ENCODE measurements at places on chromosomes 4 and X. TPM values are rescaled to one million over a fixed set of nuclear protein-coding genes. Genes with fewer than 3 reads are reported as not detected.

DNA sequence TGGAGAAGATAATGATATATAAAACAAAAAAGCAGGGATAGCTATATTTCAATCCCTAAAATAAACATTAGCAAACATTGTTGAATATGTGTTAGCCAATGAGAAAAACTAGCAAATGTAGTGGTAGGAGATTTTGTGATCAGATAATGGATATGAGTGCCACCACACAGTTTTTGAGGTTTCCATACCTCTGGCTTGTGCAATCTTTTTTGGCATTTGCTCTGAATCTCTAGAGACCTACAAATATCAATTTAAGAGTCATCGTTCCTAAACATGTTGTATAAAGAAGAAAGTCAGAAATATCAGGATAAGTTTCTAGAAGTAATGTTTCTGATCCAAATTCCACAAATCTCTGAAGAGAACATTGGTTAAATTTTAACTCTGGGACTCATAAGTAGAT, 308.7 kb downstream of the PDGFC start:
- DNase-seq, result no peak

- DNase-seq, result no peak
Observed at GRCh38 chr4:158016511-158016910, 156.3 kb downstream of the GASK1B start.

GRCh38 chr4:27357283-27357682, 496.6 kb downstream of the STIM2 start:
- DNase-seq, result no peak

- peak; percentile 5 for DNase-seq
Observed at GRCh38 chr4:6464842-6465588, 7.4 kb downstream of the PPP2R2C start.

DNA sequence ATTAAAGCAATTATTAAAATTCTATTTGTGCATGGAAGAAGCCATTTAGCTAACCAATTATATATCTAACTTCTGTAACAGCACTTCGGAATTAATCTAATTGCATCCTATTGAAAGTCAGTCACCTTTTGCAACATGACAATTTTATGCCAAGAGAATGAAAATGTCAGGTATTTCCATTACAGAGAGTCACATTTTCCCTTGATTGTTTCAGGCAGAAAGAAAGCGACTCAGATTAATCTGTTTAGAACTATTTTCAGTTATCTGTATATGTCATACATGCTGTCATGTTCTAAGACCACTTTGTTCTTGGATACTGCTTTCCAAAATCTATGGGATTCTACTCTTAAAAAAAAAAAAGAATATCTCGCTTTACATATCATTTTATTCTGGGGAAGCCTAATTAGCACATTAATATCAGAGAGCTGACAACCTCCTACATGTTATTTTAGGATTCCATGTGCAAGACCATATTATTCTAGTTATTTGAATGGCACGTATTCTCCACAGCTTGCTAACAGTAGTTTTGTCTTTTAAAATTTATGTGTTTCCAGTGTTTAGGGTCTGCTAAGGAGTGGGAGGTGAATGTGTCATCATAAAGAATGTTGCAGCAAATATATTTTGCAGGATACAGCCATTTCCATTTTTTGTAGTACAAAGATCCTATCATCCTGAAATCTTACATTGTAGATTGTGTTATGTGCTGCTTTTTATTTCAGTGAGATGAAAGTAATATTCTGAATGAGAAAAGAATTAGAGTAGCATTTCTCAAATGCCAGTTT, 31.7 kb downstream of the GALNT7 start:
- no peak for DNase-seq

GRCh38 chrX:39212456-39212855, 411.2 kb downstream of the MID1IP1 start:
- DNase-seq, result no peak

GRCh38 chr4:154230091-154230490, 261.5 kb downstream of the DCHS2 start:
- DNase-seq, result no peak

DNA sequence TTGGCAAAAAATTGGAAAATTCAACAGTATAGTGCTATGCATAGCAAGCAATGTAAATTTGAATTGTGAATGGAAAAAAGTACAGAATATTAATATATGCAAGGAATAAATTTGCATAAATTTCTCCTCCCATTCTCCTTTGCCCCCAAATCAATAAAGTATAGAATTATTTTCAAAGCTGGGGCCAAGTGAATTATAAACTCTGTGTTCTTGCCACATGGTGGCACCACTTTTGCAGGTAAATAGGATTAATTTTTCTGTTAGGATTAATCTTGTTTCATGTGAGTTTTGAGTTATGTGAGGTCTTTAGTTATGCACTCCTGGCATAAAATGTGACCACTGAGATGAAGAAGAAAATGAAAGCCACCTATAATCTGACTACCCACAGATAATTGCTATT, 19.9 kb downstream of the COPS4 start:
- DNase-seq, result no peak

DNA sequence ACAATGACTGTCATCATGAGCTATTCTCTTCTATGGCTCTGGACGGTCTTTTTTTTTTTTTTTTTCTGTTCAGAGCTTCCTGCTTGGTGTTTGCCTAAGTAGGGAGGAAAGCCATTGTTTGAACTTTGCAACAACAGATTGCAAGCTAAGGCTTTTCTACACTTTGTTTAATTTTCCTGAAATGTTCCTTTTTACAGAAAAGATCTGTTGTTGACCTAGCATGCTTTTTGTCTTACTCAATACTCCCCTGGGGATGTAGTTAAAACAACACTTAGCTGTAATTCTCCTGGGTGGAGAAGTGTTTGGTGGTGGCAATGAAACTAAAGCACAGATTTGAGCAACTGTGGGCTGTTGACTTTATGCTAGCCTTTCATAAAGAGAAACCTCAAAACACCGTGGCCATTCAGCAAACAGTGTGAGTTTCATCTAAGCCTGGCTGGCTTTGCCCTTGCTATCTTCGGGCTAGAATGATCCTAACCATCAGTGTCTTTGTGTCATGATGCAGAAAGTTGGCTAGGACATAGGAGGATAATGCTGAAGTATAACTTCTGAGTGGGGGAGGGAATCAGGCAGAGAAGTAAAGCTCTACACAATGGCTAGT, 110.5 kb downstream of the ANXA3 start:
- DNase-seq, result no peak

GRCh38 chr4:12679217-12679616, 804.9 kb downstream of the RAB28 start:
- DNase-seq, result no peak

DNA sequence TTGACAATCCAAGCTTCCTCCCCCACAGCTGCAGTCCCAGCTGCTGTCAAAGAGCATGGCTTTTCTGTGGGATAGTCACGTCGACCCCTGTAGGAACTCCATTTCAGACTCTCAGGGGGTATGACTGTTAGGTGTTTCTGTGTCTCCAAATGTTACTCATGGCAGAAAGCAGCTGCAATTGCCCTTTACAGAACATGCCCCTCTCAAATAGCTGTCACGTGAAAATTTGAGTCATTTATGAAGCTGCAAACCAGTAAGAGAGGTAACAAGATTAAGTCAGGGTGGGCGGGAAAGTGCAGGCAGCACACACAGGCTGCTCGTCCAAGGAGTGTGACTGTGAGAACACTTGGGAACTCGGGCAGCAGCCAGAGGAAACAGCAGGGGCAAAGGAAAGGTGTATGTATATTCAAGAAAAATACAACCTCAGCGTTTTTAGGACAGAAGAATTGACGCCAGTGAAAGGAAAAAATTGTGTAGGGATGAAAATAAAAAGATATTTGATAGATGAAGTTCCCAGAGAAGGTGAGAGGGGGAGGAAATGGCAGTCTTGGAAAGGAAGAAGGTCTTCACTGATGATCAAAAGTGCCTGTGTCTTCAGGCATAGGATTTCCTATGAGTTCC, 66.5 kb upstream of the TMEM184C start:
- DNase-seq, result no peak

DNA sequence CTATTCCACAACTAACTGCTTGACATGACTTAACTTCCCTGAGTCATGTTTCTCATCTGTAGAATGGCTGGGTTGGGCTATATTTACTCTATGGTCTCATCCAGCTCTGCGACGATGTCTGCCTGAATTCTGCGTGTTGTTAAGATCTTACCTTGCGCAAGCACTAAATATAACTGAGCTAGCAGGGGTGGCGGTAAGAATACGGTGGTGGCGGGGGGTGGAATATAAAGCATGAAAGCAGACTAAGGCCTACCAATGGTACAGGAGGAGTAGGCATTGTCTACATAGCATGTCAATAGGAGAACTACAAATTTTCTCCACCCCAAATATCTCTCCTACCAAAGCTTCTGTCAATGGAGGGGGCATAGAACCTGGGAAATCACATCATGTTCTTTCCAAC, 45.7 kb upstream of the DCLK2 start:
- no peak for DNase-seq

DCAF12L2 gene
- not detected for total RNA-seq

NPY2R gene
- total RNA-seq, result not detected

TLR7 gene
- total RNA-seq, result 0.32 TPM

ATP7A gene
- 7.3 TPM for total RNA-seq
